ENCODE measurements at places on chromosomes 7 and 10. TPM values are rescaled to one million over a fixed set of nuclear protein-coding genes. Genes with fewer than 3 reads are reported as not detected.

- DNase-seq = no peak
These were observed 59.0 kb upstream of the ZC3HAV1 start for GRCh38 chr7:139168479-139168878.

GRCh38 chr10:1137499-1138163 lies 81.4 kb downstream of the WDR37 start:
- DNase-seq = no peak

DNA sequence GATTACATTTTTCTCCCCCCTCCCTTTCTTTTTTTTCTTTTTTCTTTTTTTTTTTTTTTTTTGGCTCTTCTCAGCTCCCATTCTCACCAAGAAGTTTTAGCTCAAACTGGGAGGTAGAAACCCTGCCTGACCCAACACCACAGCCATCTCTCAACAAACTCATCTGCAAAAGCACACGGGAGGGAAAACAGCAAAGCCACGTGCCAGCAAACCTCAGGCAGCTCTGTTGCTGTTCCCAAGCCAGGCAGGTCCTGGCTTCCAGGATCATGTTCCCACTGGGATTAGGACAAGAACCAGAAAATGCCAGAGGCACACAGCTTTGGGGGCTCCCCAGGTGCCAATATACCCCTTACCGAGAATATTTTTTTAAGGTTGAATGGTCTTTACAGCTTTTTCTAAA lies 56.7 kb downstream of the ITIH5 start:
- no peak for DNase-seq

- no peak for DNase-seq
These were observed 255.5 kb downstream of the AGMO start for GRCh38 chr7:15306296-15306695.

GRCh38 chr7:49669692-49670260 lies 103.7 kb upstream of the VWC2 start:
- no peak for DNase-seq

- no peak for DNase-seq
These were observed 9.8 kb downstream of the CUBN start for GRCh38 chr10:17119845-17120244.

NT5C2 gene
- total RNA-seq = 98.3 TPM

CCDC7 gene
- total RNA-seq = 1.9 TPM

CRHR2 gene
- total RNA-seq = not detected

TMEM176B gene
- 54.9 TPM for total RNA-seq
